ENCODE measurements at places on chromosomes 4 and X.

DNA sequence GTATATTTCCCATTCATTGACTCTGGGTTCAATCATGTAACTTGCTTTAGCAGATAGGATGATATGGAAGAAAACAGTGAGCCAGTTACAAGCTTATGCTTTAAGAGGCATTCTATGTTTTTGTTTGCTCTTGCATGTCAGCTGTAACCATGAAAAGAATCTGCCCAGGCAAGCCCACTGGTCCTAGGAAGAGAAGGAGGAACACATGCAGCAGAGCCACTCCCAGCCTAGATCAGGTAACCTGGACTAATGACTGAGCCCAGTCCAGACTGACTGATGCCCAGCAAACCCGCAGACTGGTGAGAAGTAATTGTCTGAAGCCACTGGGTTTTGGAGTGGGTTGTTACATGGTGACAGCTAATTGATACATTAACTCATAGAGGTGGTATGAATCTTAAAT is 167.9 kb downstream of the COL4A6 start:
- peak; percentile 46 for DNase-seq

GRCh38 chrX:63581906-63582305 is 203.1 kb downstream of the ARHGEF9 start:
- DNase-seq, result no peak

DNA sequence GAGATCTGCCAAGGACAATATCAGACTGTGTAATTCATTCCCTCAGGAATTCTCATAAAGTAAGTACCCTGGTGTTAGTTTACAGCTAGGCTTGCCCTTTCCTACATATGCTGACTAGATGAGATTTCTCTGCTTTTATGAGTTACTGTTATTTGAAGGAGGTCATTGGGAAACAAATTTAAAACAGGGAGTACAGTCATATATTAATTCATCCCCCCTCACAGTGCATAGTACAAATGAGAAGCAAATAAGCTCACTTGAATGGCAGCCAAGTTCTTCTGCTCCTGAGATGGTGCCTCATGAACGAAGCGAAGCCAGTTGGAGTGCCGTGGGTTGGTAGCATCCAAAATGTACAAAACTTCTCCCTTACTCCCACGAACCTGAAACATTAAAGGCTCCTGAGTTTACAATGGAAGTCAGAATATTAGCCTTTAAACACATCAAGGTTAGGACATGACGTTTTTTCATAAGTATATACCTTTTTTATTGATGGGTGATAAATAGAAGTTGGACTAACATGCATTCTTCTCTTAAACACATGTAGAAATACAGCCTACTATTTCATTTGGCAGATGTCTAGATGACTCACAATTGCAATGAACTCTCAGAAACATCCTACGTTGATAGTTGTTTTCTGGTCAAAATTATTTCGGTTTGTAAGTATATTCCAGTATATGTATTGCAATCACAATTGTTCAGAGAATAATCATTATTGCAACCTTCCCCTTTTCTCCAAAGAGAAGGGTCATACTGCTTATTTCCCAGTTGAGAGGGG is 69.2 kb downstream of the PRDM5 start:
- DNase-seq, result no peak

- no peak for DNase-seq
Observed at GRCh38 chrX:17527922-17528321, 152.9 kb downstream of the NHS start.

DNA sequence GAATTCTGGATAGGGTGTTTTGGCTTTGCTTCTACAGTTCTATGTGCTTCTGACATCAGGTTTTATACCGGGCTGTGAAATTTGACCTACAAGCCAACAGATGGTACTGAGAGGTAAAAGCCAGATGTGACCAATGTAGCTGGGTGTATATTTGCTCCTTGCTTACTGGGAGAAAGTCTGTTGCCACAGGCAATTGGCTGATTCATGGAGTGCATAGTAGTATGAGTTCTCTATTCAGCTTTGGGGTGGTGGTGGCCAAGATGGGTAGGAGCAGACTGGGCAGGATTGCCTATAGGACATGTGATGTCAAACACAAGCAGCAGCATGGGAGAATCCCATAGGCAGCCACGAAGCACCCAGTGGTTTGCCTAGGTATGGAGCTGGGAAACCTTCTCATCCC is 1827.0 kb downstream of the C4orf33 start:
- DNase-seq, result no peak

DNA sequence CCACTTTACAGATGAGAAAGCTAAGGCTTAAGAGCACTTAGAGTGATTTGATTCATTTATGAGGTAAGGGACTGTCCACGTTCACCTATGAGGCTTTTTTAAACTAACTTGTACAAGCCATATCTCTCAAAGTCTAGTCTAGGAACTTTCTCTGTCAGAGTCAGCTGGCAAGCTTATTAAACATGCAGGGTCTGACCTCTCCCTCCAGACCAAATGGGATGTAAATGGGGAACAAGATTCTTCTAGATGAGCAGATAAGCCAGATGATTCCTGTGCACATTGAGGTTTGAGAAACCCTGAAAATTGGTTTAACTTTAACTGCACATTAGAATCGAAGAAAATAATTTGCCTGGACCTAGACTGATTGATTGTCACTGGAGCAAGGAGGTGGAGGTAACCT is 160.0 kb upstream of the SPRY1 start:
- DNase-seq, result no peak

DNA sequence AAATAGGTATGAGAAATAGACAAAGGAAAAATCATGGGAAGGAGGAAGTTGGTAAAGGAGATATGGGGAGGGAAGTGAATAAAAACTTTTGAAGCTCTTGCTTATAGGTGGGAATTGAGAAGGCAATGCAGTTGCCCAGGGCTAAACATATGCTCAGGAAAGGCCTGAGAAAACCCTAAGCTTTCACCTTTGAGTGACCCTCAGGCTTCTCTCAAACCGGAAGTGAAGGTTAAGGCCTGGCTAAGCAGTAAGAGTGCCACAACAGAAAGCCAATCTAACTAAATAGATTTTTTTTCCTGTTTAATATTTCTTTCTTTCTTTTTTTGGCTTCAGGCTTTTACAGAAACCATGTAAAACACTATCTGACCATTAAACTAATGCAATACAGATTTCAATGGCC is 69.5 kb upstream of the GABRA3 start:
- DNase-seq, result no peak

GRCh38 chr4:8099981-8100464 is 58.6 kb downstream of the ABLIM2 start:
- no peak for DNase-seq

GRCh38 chrX:19256986-19257385 is 86.7 kb upstream of the PDHA1 start:
- DNase-seq, result no peak

GRCh38 chr4:113057891-113058290 is 8.4 kb downstream of the ANK2 start:
- DNase-seq, result no peak

- no peak for DNase-seq
Observed at GRCh38 chrX:125306335-125306866, 13.3 kb upstream of the TEX13C start.

DNA sequence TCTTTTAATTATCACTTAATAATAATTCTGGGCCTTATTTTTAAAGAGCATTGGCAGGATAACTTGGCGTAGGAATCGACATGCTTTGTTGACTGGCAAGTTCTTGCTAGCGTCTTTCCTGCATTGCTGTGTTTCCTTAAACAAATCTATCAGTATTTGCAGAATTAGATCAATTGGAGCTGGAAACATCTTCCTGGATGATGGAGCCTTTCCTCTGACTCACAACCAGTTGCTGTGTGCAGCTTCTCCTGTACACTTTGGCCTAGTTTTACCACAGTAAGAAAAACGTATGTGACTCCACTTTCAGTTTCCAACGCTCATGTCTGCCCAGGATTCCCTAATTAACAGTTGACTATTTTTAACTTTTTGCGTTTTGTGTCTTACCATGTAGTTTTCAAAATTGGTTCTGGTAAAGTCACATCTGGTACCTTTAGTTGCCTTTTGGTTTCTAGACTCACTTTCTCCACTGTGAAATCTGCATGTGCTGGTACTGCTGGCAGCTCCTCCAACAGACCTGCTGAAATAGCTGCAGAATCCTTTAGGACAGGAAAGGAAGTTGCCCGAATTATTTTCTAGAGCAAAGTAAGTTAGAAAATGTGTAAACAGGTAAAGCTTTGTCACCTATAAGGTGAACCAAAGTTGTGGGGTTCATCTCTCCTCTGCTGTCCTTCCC is 553.2 kb upstream of the FAT1 start:
- DNase-seq, result no peak

- peak; percentile 51 for DNase-seq
Observed at GRCh38 chrX:17024886-17025285, 78.4 kb downstream of the REPS2 start.
